ENCODE measurements at places on chromosomes 4 and X.

DNA sequence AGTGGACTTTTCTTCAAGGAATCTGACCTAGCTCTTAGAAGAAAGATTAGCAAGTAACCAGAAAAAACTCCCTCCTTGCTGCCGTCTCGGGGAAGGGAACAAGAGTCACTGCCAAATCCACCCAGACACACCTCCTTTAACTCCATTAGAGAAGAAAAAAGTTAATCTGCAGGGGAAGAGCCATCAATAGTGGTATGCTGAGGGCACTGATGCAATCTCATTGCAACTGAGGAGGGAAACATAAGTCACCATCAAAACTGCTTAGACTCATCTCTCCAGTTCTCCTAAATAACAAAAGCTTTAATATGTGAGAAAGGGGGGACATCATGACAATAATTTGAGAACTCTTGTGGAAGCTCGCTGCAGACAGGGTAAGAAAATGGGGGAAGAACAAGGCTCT, 49.3 kb upstream of the MAGED4B start:
- DNase-seq: no peak

- DNase-seq: no peak
Observed at GRCh38 chrX:18098763-18099162, 121.9 kb downstream of the BEND2 start.

DNA sequence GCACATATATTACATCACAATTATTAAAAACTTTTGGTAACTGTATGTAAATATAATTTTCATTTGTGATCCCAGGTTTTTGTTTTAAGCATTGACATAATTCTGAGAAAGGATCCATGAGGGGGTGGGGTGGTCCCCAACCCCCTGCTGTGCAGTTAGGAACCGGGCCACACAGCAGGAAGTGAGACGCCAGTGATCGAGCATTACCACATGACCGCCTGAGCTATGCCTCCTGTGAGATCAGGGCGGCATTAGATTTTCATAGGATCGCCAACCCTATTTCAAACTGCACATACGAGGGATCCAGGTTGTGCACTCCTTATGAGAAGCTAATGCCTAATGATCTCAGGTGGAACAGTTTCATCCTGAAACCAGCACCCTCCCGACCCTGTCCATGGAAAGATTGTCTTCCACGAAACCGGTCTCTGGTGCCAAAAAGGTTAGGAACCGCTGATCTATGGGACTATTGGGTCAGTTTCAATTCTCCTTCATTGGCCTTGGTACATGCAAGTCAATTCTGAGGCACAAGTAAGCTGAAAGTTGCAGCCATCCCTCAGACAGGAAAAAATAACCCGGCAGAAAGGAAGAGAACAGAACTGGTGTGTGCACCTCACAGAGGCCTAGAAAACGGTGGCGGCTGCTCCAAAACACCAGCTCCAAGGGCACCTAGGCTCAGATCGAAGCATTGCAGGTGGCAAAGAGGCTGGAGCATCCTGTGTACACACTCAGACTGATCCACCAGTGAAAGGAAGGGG, 7.0 kb upstream of the TMSB4X start:
- no peak for DNase-seq

- no peak for DNase-seq
Observed at GRCh38 chr4:123449780-123450179, 53.2 kb downstream of the SPRY1 start.

GRCh38 chr4:146548443-146548842, 26.7 kb upstream of the SLC10A7 start:
- no peak for DNase-seq

DNA sequence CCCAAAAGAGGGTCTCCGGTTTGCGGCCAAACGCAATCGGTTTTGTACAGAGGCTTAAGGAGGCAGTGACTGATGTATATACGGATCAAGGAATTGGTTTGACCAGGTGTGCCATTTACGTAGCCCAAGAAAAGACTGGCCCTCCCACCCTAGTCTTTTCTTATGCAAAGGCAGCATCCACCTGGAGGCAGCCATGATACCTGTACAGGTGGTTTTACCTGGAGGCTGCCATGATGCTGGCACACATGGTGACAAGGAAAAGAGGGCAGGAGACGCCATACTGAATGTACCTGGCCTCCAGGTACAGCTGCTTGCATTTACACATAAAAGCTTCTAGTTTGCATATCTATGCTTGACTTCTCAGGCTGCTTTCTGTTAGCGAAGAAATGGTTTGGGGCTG, 917.7 kb upstream of the INTU start:
- no peak for DNase-seq

- DNase-seq: no peak
Observed at GRCh38 chr4:163474027-163474426, 473 bp upstream of the TKTL2 start.

DNA sequence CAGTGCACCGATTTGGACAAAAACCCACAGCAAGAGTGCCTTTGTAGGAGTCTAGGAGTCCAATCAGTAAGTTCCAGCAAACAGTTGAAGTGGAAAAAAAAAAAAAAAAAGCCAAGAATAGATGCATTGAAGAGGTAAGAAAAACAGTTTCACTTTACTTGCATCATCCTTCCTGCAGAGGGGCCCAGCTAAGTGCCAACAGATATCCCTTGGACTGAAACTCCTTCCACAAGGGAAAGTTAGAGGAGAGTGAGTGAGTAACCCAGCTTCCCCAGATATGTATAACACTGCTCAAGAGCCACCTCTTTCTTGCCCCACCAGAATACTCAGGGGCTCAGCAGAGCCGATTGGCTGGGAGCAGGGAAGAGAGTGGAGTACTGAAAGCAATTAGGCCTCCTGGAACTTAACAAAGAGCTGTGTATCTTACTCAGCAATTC, 617.7 kb upstream of the SMIM31 start:
- DNase-seq: no peak

- DNase-seq: no peak
Observed at GRCh38 chr4:78032446-78032845, 24.7 kb upstream of the FRAS1 start.

GRCh38 chr4:87839592-87839946, 6.8 kb downstream of the MEPE start:
- no peak for DNase-seq

GRCh38 chrX:121301822-121302221, 254.4 kb downstream of the GLUD2 start:
- DNase-seq: no peak

DNA sequence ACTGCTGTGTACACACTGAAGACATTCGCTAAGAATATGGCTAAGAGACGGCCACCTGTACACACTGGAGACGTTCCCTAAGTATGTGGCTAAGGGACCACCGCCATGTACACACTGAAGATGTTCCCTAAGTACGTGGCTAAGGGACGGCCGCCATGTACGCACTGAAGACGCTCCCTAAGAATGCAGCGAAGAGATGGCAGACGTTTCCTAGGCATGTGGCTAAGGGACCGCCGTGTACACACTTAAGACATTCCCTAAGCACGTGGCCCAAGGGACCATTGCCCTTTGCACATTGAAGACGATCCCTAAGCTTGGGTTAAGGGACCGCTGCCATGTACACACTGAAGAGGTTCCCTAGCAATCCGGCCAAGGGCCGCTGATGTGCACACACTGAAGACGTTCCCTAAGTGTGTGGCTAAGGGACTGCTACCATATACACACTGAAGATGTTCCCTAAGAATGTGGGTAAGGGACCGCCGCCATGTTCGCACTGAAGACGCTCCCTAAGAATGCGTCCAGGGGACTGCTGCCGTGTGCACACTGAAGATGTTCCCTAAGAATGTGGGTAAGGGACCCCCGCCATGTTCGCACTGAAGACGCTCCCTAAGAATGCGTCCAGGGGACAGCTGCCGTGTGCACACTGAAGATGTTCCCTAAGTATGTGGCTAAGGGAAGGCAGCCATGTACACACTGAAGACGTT, 36.7 kb downstream of the DHRSX start:
- no peak for DNase-seq

DNA sequence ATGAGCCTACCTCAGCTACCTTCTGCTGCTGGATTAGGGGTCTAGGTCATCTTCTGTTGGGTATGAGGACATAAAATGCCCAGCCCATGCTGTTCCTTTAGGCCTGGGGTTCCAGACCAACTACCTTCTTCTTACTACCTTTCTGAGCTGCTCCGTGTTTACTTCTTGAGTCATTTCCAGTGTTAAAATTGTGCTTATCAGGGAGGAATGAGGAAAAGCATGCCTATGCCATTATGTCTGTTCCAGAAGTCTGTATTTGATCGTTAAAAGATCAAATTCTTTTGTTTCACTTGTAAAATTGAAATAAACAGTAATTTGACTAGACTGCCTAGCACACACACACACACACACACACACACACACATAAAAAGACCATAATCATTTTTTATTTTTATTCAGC, 1912.7 kb upstream of the TENM3 start:
- no peak for DNase-seq

GRCh38 chrX:41718481-41719235, 5.3 kb upstream of the GPR82 start:
- no peak for DNase-seq

- no peak for DNase-seq
Observed at GRCh38 chr4:82045267-82045666, 328.5 kb downstream of the HNRNPD start.

DNA sequence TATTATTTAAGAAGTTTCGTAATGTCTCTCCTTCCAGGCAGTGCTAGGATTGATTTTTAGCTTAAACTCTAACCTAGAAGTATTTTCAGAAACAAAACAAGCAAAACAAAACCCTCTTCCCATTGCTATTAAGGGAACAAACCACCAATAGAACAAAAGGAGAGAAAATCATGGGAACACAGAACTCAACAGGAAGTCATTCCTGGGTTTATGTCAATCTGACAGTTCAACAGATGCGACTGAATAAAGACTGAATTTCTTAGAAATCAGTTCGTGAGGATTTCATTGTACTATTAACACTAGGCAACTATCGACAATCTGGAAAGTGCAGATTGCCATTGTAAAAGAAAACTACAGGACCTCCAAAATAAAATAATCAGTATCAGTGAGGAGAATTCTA, 229.1 kb upstream of the SMIM31 start:
- no peak for DNase-seq

DNA sequence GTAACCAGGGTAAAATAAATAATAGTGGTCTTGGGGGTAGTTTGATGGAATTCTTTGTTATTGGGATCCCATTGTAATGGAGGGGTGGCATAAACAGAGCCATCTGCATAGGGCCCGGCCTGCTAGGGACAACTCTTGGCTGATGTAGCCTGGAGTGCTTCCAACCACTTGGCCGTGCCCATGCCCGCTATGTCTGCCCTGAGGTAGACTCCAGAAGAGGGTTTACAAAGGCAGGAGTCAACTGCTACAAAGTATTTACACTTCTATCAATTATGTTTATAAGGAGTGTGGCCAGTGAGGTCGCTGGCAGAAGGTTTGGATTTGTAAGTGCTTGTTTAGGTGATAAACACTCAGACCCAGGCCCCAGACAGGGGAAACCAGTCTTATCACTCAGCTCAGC, 8.1 kb downstream of the RASL11B start:
- DNase-seq: no peak

- DNase-seq: no peak
Observed at GRCh38 chr4:23972187-23972586, 82.3 kb upstream of the PPARGC1A start.

DNA sequence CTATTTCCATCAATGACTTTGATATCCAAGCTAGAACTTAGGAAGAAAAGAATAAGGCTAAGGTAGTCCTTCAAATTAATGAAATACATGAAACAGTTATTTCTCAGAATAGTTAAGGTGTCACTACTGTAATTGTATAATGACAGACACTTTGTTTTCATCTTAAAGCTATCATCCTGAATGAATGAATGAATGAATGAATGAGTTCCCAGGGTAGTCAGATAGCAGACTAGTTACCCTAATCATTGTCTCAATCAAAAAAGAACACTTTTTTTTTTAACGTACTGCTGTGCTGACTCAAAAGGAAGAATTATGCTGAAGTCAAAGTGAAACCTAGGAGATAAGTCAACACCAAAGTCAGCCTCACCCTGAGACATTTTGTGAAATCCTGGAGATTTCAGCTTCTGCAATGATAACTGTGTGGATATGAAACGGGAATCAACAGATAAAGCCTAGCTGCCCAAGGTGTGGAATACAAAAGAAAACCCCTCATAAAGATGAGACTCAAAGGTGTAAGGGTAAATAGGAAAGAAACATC, 68.3 kb upstream of the CNKSR2 start:
- DNase-seq: no peak

DNA sequence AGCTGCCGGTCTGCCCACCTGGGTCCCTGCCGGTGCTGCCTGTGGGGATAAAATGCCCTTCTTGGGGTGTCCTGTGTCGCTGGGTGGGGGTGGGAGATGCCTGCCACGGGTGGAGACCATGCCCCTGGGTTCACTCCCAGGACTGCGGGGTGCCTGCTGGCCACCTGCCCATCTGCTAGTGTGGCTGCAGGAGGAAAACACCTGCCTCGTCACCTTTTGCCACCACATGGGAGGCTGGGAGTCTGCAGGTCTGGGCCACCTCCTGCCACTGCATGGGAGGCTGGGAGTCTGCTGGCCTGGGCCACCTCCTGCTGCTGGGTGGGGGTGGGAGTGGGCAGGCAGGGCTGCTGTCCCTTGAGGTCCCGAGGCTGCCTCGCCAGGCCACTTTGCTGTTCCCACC, 58.8 kb upstream of the AFAP1 start:
- no peak for DNase-seq

GRCh38 chr4:77881460-77882295, 19.0 kb downstream of the MRPL1 start:
- DNase-seq: no peak

GRCh38 chr4:174460684-174461083, 61.6 kb downstream of the HPGD start:
- no peak for DNase-seq

GRCh38 chrX:25860322-25860721, 277.8 kb upstream of the MAGEB18 start:
- DNase-seq: no peak

DNA sequence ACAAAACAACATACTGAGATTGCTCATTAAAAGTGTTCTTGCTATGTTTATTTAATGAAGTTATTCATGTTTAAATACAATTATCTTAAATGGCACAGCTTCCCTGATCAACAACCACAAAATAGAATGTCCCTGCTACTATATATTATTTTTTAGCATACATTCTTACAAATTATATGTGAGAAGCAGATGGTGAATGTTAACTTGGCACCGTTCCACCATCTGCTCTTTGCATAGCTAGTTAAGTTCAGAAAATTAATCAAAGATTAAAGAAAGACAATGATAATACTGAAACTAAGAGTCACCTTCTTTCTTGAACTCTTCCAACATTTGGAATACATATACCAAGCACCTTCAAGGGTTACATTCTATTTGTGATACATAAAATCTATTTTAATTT, 94.2 kb downstream of the PPP3CA start:
- DNase-seq: no peak
